ENCODE measurements at places on chromosomes 1 and 21.

GRCh38 chr1:204094856-204095634, 22.1 kb downstream of the SOX13 start:
- no peak for DNase-seq

GRCh38 chr21:34844013-34844923, 175.5 kb downstream of the CLIC6 start:
- no peak for DNase-seq

GRCh38 chr1:62725255-62725654, 37.1 kb upstream of the DOCK7 start:
- no peak for DNase-seq

DNA sequence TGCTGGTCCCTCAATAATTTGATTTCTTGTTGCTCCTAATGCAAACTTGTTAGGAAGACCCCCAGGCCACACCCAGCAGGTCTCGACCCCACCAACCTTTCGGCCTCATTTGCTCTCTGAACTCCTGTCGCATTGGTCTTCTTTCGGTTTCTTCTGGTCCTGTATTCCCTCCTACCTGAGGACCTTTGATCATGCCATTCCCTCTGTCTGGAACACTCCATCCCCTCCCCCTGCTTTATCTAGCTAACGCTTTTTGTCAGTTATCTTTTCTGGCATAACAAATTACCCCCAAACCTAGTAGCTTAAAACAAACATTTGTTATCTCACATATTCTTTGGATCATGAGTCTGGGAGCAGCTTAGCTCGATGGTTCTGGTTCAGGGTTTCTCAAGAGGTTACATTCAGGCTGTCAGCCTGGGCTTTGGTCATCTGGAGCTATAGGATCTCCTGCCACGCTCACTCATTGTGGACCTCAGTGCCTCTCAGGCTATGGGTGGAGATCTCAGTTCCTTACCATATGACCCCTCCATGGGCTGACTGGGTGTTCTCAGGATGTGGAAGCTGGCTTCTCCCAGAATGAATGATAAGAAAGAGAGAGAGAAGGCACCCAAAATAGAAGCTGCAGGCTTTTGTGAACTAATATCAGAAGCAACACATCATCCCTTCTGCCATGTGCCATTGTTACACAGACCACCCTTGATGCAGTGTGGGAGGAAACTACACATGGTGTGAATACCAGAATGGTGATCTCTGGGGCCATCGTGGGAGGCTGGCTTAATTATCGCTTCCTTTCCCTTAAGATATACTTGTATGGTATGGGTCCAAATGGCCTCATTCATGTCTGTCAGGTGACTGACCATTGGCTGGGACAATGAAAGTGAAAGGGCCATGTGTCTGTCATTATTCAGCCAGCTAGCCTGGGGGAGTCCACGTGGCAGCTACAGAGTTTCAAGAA, 29.1 kb upstream of the BCAR3 start:
- DNase-seq: no peak

GRCh38 chr21:15272591-15272990, 207.8 kb upstream of the NRIP1 start:
- no peak for DNase-seq

DNA sequence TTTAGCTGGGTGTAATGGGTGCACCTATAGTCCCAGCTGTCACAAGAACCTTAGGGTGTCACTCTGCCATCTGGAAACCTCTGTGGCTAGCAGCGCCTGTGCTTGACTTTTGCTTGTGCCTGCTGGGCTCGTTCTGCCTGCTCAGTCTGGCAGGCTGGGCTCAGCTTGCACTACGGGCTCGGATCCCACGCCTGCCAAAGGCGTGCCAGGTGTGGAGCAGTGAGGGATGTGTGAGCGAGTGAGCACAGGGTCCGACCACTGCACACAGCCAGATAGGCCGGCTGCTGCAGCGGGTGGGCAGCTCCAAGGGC, 2.8 kb upstream of the LSM10 start:
- no peak for DNase-seq

GRCh38 chr21:46622226-46622625, 13.2 kb upstream of the PRMT2 start:
- no peak for DNase-seq

Data from DMS79 treated with DMSO at 0.1 percent for 48 hours (cell line).